ENCODE measurements at places on chromosomes 3 and 15. TPM values are rescaled to one million over a fixed set of nuclear protein-coding genes. Genes with fewer than 3 reads are reported as not detected.

The MYH15 gene
- 0.19 TPM for total RNA-seq

The CILP gene
- 0.85 TPM for total RNA-seq

The MFAP1 gene
- 35.9 TPM for total RNA-seq

The WDR93 gene
- total RNA-seq, result 0.09 TPM

The CNTN4 gene
- 9.9 TPM for total RNA-seq

The PRSS50 gene
- 0.05 TPM for total RNA-seq

The OR5H2 gene
- not detected for total RNA-seq

The RLBP1 gene
- total RNA-seq, result 0.14 TPM

The SIAH2 gene
- 24.5 TPM for total RNA-seq

The ALCAM gene
- total RNA-seq, result 38.3 TPM

The GXYLT2 gene
- 6.6 TPM for total RNA-seq

The EEF1AKMT4 gene
- total RNA-seq, result 5.0 TPM

The COL8A1 gene
- total RNA-seq, result 0.09 TPM

The MRPL46 gene
- total RNA-seq, result 31.7 TPM

The TEX55 gene
- not detected for total RNA-seq

The SLC38A3 gene
- total RNA-seq, result 0.05 TPM

The PPP1R14D gene
- 0.14 TPM for total RNA-seq

The CPEB1 gene
- total RNA-seq, result 0.09 TPM

The MAGEL2 gene
- total RNA-seq, result 0.19 TPM

The DOCK3 gene
- 0.05 TPM for total RNA-seq

The C3orf85 gene
- total RNA-seq, result not detected

The STRC gene
- 0.05 TPM for total RNA-seq

The PLA2G4D gene
- total RNA-seq, result 0.28 TPM

The CCDC33 gene
- 1.4 TPM for total RNA-seq

The SLC22A13 gene
- total RNA-seq, result 0.09 TPM

The LSAMP gene
- 1.5 TPM for total RNA-seq

The RPP14 gene
- 11.5 TPM for total RNA-seq

The LIPH gene
- total RNA-seq, result 0.09 TPM

The P2RY13 gene
- 4.8 TPM for total RNA-seq

The MESP2 gene
- 0.19 TPM for total RNA-seq

The CLSTN2 gene
- total RNA-seq, result 0.61 TPM

The ITIH1 gene
- 0.52 TPM for total RNA-seq

The SERPINI2 gene
- total RNA-seq, result 0.19 TPM

The CASR gene
- 0.09 TPM for total RNA-seq

The IFT122 gene
- 14.5 TPM for total RNA-seq

The CAND2 gene
- 0.42 TPM for total RNA-seq

The CCDC39 gene
- 0.05 TPM for total RNA-seq
